GF-D8 (cell line): ENCODE measurements at places on chromosomes 16 and 17.

- no peak for DNase-seq
These were observed 3.1 kb downstream of the NME3 start for GRCh38 chr16:1768061-1768766.

DNA sequence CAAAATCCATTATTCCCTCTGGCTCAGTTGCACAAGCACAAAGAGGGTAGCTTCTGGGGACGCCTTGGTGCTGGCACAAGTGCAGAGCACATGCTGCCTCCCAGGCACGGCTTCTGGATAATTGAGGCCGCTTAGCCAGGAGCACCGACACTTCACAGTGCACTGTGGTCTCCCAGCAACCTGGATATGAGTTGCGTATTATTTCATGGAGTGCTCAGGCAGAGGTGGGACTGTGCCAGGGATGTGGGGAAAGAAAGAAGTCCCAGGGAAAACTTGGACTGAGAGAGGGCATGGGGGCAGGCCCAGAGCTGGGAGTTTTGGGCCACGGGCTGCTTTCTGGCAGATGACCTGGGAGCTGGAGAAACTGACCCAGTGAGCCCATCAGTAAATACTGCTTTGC is 37.5 kb downstream of the MPRIP start:
- no peak for DNase-seq

- no peak for DNase-seq
These were observed 66.4 kb downstream of the CMC2 start for GRCh38 chr16:80940069-80940856.

DNA sequence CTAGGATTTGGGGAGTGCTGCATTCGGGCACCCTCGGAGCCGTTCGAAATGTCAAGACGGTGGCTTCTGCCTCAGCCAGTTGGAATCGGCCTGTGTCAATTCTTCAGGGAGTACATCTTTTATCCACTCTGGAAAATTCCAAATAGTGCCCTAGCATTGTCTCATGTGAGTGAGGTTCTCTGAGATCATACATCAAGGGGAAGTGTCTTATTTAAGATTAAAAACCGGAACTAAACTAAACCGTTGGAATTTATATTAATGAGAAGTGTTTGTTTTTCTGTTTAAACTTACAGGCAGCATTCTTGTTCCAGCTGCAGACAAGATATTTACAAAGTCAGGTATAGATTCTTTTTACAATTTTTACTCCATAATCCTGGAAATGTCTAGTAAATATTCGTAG is 56.8 kb downstream of the SLC47A1 start:
- DNase-seq, result no peak
